Amygdala (tissue), 56 donors: ENCODE measurements at places on chromosomes 3 and 15.

DNA sequence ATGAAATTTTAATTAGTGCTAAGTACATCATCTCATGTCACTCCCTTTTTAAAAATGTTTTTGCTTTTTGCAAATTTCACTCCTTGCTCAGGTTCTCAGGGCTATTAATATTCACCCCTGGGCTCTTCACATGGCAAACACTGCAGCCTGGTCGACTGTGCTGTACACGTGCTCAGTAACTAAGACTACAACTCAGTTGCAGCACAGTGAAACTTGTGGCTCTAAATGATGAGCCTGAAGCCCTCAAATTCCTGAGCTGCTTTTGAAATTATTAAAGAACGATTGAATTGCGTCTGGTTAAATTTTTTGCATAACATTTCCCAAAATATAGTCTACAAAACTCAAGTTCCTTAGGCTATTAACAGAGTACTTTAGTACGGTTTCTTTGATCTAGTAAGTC lies 159.3 kb upstream of the C2CD4B start:
- no peak for DNase-seq

DNA sequence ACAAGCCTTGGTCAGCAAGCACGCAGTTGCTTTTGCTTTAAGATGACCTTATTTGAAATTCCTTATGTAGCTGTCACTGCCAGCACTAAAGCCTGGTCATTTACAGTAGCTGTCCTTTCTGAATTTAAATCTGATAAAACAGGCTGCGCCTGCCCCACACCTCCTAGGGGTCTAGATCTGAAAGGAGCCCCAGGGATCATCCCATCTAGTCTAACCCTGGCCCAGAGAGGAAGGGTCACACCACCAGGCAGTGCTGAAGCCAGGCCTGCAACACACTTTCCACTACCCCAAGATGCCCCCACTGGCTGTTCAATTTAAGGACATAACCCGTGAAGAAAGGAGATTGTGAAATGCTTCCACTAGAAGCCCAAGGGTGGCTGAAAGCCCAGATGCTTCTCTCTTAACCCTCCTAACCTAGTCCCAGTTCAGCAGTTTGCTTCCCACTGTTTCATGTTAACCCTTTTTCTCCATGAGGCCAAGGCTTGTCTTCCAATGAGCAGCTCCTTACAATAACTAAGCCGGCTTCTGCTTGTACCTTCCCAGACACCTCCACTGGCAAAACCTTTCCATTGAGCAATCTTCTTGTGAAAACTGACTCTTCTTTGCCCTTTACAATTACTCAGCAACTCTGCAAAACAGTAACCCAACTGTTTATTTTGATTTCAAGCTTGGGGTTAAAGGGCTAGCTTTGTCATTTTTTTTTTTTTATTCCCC lies 198.9 kb upstream of the LPP start:
- DNase-seq, result no peak

DNA sequence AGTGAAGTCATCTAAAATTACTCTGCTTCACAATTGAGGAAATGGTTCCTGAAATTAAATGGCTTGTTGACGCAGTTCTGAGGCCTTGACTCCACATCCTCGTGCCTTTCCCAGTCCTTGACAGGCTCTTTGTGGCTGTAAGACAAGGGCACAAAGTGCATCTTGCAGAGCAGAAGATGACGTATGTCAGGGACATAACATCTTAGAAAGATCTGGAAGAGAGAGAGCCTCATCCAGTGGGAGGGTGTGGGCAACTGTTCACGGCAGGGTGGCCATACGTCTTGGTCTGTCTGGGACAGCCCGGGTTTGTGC lies 91.0 kb downstream of the CHRNA7 start:
- no peak for DNase-seq

DNA sequence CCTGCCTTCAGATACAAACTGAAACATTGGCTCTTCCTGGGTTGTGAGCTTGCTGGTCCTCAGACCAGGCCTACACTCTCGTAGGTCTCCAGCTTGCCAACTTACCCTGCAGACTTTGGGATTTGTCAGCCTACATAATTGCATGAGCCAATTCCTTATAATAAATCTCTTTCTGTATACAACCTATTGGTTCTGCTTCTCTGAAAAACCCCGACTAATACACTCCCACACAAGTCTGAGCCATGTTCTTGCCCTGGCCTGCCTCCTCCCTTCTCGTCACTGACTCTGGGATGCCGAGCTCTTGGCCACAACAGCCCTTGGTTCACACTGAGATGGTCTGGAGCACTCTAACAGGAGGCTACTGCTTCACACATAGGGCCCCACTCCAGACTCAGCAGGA lies 9.5 kb downstream of the CYP19A1 start:
- no peak for DNase-seq

GRCh38 chr3:157574531-157574930 lies 71.3 kb upstream of the VEPH1 start:
- no peak for DNase-seq

- no peak for DNase-seq
These were observed 11.4 kb downstream of the ZIC1 start for GRCh38 chr3:147420353-147421183.

- DNase-seq, result no peak
These were observed 130.7 kb upstream of the UBE2E1 start for GRCh38 chr3:23675010-23675409.

- no peak for DNase-seq
These were observed 182.8 kb upstream of the NR2E3 start for GRCh38 chr15:71627604-71628003.

DNA sequence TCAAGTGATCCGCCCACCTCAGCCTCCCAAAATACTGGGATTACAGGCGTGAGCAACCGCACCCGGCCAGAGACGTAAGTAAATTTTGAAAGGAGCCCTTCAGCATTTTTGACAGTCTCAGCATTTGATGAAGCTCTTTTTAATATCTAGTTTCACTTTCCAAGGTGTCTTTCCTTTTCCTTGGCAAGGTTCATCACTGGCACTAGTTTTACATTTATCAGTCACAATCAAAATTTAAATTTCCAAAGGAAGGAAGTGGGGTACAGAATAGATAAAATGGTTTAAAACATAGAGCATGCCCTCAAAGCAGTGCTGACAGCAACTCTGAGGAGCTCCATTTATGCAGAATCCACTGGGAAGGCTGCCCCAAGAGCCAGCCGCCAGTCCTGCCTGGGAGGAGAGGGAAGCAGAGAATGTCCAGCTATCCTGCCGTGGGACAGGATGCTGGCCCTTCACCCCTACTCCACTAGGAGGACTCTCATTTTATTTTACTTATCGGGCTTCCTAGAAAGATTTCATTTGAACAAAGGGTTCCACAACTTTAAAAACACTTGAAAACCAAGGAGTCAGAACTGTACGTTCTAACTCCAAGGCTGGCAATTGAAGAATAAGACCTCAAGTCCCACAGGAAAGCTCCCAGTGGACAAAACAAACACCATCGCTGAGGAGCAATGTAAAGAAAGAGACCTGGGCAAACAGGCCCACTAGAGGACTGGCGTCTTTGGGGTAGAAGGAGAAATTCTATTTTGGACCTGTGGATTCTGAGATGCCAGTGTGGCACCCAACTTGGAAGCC lies 9.9 kb downstream of the SFMBT1 start:
- no peak for DNase-seq

DNA sequence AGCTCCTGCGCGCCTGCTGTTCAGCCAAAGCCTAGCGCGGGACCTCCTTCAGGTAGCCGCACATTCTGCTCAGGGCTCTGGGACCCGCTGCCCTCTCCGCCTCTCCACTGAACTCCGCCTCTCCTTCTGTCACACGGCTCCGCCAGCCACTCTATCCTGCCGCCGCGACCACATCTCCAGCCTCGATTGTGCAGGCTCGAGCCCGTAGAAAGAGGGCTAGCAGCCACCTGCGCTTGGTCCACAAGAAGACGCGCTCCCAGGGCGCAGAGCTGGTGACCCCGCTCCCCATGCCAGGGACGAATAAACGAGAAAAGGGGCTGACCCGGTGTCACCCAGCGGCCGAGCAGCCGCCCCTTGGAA lies 1.1 kb upstream of the VIPR1 start:
- DNase-seq, result no peak

DNA sequence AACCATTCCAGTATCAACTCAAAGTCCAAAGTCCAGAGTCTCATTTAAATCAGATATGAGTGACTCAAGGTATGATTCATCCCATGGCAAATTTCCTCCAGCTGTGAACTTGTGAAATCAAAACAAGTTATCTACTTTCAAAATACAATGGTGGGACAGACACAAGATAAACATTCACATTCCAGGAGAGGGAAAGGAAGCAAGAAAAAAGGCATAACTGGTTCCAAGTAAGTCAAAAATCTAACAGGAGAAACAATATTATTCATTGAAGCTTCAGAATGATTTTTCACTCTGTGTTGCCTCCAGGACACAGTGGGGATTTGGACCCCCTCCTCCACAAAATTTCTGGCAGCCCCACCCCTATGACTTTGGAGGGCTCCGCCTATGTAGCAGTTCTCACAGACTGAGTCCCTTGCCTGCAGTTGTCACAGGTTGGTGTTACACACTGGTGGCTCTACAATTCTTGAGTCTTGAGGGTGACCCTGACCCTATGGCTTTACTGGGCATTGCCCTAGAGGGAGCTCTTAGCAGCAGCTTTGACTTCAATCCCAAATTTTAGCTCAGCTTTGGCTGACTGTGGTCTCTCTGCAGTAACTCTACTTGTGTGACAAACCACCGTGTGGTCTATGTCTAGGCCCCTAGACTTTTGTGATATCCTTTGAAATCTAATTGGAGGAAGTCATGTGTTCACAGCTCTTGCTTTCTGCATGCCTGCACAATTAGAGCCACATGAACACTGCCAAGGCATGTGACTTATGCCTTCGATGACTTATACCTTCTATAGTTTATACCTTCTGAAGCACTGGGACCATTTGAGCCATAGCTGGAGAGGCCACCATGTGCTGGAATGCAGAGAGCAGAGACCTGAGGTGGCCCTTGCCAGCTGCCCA lies 644.2 kb downstream of the GRM7 start:
- no peak for DNase-seq

GRCh38 chr15:31161951-31162350 lies 60.4 kb upstream of the TRPM1 start:
- no peak for DNase-seq

GRCh38 chr3:113533534-113533892 lies 1.2 kb downstream of the SIDT1 start:
- no peak for DNase-seq

DNA sequence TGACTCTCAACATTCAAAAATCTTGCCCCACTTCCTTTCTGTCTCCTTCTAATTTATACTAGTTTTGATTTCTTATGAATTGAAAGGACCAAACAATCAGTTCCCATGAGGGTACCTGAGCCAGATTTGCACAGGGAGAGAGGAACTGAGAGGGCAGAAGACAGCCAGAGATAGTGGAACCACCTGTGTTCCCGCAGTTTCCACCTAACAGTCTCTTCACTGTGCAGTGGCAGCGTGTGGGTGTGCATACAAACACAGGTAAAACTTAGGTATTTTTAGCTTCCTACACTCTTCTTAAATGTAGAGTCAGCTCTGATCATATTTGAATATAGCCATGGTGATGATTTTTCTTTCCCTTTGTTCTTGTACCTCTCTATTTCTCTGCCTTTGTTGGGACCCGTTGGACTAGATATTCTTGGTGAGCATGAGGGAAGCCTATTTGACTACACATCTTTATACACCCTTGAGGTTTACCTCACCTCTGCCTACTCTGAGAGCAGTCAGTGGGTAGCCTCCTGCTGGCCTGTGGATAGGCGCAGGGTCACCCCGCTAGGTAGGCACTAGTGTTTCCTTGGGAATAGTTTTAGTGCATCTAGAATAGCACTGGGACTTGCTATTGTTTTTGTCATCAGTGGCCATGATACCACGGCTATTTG lies 58.8 kb downstream of the MAP3K13 start:
- no peak for DNase-seq

GRCh38 chr15:101613130-101614000 lies 38.8 kb downstream of the TM2D3 start:
- DNase-seq, result peak; percentile 34
